ENCODE measurements at places on chromosomes 7 and 10.

DNA sequence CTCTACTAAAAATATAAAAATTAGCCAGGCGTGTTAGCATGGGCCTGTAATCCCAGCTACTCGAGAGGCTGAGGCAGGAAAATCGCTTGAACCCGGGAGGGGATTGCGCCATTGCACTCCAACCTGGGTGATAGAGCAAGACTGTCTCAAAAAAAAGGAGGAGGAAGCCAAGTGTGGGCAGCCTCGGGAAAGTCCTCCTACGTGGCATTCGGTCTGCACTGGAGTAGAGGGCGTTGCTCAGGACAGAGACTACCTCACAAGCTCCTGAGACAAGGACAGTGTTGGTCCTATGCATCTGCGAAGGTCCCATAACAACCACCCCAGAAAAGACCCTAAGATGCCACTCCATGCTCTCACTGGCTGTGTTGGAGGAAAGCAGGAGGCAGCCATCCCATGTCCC, 10.0 kb upstream of the SERPINE1 start:
- peak; percentile 94 for DNase-seq

DNA sequence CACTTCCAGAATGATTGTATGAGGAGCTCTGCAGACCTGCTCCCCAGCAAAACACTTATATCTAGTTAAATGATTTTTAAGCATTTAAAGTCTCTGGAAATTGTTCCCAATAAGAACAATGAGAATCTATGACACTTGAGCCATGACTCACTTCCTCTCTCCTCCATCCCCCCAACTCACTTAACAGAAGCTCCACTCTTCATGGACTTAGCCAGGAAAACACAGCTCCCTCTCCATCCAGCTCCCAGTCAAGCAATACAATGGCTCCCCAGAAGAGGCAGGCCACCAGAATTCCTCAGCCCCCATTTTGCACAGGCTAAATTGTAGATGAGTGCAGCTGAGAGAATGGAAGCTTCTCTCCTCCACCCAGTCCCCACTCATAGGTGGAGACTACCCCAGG, 27.0 kb downstream of the AOC1 start:
- DNase-seq: no peak

DNA sequence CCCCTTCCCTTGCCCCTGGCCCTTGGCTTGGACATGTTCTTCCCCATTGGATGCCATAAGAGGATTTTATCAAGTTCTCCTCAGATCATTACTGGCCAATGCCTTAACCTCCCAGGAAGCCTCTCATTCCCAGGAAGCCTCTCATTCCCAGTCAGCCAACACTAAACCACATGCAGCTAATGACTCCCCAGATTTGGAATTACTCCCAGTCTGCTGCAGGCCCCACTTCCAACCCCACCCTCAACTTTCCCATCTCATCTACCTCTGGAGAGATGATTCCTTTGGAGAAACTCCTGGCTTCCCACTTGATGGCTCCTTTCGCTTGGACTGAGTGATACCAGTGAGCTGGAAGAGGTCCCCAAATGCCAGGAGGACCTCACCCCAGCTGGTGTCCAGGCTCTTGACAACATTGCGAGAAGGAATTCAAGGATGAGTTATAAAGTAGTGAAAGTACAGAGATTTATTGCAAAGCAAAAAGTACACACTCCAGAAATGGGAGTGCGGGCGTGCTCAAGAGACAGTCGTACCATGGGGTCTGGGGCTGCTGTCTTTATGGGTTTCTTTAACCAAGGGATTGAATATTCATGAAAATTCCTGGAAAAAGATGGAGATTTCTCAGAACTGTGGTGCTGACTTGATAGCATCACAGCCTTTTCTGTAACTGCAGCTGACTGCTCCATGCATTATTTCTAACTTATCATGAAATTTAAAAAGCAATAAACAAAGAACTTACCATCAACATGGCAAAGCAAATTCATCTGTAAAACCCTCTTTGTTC, 117.2 kb upstream of the ADCY1 start:
- no peak for DNase-seq

- DNase-seq: peak; percentile 52
Observed at GRCh38 chr7:18520450-18521235, 25.1 kb downstream of the HDAC9 start.

GRCh38 chr7:83178066-83178465, 15.4 kb upstream of the PCLO start:
- no peak for DNase-seq

- DNase-seq: no peak
Observed at GRCh38 chr10:24952707-24953645, 570 bp upstream of the PRTFDC1 start.

GRCh38 chr10:77649333-77650331, 12.0 kb upstream of the KCNMA1 start:
- no peak for DNase-seq

DNA sequence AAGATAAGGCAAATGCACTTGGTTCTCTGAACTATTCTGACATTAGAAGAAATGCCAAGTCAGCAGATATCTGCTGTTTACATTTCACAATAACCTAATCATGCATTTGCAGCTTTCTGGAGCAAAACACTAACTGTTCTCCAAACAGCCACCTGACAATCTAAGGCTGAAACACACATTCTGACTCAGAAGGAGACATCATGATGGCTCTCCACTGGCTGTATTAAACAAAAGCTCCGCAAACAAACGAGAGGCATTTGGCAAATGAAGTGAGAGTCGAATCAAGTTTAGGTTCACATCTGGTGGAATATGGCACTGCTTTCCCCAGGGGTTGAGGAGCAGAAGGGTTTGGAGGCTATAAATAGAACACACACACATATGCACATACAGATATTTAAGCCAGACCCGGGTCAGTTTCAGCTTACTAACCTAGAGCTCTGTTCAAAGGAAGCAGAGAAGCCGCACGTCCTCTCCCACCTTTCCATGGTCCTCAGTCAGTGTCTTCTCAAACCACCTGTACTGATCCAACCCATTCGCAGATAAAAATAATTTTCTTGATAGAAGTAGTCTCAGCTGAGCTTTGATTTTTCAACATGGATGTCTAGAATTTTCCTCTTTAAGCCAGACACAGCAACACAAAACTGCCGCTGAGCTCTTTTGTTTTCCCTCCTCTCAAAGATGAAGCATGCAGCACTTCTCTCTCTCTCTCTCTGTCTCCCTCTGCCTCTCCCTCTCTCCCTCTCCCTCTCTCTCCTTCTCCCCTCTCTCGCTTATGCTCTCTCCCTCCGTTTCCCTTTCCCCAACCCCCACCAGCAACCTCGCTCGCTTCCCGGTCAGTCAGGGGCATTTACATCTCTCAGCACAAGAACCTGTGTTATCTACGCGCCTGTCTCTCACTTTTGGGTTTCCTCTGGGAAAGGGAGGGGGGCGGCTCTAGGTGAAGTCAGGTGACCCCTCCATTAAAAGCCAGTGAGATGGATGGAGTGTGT, 682.8 kb downstream of the MAGI2 start:
- no peak for DNase-seq

DNA sequence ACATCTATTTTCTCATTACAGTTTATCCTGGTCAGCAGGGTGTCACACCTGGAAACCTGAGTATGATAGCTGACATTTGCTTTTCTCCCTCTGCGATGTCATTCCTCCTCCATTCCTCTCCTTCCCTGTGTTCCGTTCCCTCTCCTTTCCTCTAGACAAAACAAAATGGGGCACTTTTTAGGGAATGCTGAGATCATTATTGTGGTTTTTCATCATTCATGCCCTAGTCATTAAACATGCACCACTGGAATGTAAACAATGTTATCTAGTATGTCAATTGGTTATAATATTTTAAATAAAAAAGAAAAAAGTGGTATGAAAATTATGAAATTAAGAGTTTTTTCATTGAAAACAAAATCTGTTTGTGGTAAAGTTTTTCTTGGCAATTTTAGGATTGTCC, 132.6 kb downstream of the MAPK8 start:
- peak; percentile 46 for DNase-seq

DNA sequence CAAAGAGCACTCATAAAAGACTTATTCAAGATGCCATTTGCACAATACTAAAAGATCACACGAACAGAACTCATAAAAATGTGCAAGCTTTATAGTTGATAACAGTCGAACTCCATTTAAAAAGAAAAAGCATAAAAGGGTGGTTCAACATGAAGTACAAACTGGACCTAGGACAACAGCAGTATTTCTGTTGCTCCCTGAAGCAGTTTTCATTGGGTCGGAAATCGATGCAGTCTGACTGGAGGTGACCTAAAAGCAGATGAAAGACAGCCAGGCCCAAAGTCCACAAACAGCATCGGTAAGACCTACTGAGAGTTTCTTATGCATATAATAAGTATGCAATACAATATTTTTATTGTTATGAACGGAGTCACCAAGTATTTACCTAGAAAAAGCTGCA, 23.9 kb downstream of the FAM171A1 start:
- DNase-seq: no peak

DNA sequence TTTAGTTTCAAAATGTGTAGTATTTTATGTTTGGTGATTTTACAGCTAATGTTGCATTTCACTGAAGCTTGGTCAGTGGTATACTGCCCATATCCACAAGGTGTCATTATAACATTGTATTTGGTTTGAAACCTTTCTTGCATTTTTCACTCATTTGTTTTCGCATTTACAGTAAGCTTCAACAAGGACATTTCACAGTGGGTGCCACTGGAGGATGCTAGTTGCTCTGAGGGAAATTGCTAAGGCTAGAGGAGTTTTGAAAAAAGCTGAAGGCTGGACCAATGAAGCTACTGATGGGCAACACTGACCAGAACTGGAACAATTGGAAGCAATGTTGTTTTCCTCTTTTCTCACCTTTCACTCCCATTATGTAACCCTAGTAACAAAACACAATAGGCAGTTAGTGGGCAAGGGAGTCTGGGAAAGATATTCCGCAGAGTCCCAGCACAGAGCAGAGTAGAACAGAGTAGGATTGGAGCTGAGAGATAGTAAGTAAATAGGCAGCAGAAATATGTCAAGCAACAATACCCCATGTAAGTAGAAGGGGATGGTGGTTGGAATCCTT, 23.6 kb upstream of the SRI start:
- DNase-seq: peak; percentile 58

- DNase-seq: no peak
Observed at GRCh38 chr7:148266795-148267194, 323.8 kb upstream of the C7orf33 start.

DNA sequence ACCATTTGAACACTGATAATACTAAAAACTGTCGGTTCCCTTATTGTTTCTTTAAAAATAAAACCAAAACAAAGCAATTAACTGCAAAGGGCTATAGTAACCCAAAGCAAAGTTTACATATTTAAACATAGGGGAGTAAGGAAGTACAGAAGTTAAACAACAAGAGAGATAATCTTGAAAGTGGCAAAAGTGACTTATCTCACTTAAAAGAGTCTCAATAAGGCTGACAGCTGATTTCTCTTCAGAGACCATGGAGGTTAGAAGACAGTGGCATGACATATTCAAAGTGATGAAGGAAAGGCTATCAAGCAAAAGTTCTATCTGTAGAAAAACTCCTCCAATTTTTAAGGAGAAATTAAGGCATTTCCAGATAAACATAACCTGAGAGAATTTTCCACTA, 233.5 kb upstream of the HDAC9 start:
- no peak for DNase-seq

DNA sequence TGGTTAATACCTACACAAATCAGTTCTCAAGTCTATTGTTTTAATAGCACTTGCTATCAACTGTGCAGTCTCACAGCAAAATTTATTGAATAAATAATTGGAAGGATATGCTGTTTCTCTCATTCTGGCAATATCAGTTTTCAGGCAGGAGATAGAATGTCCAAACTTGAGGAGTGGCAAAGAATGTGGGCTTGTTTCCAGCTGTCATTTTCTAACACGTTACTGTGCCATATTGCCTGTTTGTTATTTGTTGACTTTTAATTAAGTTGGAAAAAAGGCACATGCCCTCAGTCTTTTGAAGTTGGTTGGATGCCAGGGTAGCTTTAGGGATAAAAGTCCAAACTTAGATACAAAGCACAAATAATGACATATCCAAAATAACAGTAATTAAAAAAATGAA, 52.2 kb downstream of the MAGI2 start:
- no peak for DNase-seq

DNA sequence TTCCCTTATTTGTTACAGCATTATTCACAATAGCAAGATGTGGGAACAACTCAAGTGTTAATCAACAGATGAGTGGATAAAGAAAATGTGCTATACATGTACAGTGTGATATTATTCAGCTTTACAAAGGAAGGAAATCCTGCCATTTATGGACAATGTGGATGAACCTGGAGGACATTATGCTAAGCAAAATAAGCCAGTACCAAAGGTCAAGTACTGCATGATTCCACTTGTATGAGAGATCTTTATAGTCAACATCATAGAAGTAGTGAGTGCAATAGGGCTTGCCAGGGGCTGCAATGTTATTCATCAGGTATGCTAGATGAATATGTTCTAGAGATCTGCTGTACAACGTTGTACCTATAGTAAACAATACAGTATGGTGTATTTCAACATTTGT, 138.5 kb upstream of the AGR3 start:
- no peak for DNase-seq

DNA sequence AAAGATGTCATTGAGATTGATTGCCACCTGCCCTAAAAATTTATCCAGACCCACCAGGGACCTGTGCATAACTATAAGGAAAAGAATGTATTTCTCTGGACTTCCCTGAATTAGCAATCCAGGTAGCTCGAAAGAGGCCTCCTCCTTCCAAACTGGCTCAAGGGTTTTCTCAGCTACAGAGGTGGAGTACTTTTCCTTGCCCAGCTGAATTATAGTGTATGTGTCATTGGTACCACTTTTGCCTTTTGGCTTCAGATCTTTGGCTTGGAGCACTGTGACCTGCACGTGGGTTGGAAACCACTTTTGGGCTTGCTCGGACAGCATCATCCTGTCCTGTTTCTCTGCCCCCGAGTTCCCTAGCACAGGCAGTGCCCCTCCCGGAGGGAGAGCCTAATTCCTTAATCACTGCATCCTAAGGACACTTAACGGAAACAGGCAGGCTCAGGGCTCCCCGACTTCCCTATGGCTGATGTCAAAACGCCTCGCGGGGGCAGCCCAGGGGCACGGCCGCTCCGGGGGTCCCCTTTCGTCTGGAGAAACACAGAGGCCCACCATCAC, 825 bp downstream of the RAB11FIP2 start:
- peak; percentile 37 for DNase-seq

DNA sequence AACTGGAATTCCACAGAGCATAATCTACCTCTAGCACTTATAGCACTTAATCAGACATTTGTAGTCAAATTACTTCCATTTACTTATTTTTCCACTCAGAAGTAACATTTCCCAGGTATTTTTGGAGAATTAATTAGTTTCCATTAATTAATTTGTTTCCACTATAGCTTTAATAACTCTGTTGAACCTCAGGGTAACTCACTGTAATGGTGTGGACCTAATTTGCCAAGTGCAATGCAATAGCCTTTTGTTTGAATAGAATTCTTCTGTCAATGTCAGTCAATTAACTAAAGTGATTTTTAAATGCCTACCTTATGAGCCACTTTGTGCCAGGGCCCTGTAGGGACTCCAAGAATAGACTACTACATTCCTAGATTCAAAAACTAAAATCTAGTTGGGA, 115.4 kb downstream of the CSTF2T start:
- no peak for DNase-seq

GRCh38 chr10:15419279-15419874, 48.3 kb upstream of the FAM171A1 start:
- peak; percentile 17 for DNase-seq

GRCh38 chr10:26939290-26939961, 78.7 kb upstream of the ABI1 start:
- no peak for DNase-seq

- DNase-seq: peak; percentile 19
Observed at GRCh38 chr10:29130190-29130673, 158.6 kb upstream of the LYZL1 start.

- DNase-seq: no peak
Observed at GRCh38 chr7:45001138-45001694, 1.2 kb downstream of the CCM2 start.

- DNase-seq: peak; percentile 99
Observed at GRCh38 chr7:102872460-102872859, 40.3 kb upstream of the LRRC17 start.
